Amygdala (tissue), 56 donors: ENCODE measurements at places on chromosomes 3 and 15.

- DNase-seq = no peak
Measured at GRCh38 chr15:33242669-33243191, 48.2 kb upstream of the FMN1 start.

- no peak for DNase-seq
Measured at GRCh38 chr3:169509780-169510692, 153.5 kb downstream of the MECOM start.

- DNase-seq = no peak
Measured at GRCh38 chr3:89558711-89559110, 451.3 kb downstream of the EPHA3 start.

GRCh38 chr3:129315223-129315997 is 36.7 kb downstream of the HMCES start:
- peak; percentile 28 for DNase-seq

DNA sequence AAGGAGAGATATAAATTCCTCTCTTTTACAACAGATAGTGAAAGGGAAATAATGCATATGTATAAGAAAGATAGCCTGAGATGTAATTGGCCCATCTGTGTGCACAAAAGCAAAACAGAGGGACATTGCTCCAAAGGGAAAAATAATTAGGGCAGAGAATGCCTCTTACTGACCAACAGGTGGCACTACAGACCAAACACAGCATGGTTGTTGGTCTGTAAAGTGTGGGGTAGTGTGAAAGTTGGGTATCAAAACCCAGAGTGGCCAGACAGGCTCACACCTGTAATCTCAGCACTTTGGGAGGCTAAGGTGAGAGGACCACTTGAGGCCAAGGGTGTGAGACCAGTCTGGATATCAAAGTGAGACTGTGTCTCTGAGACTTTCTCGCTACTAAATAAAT is 4.5 kb upstream of the TLNRD1 start:
- no peak for DNase-seq
